Muscle of leg (tissue), 16 donors: ENCODE measurements at places on chromosomes 1 and 21.

- peak; percentile 41 for DNase-seq
Measured at GRCh38 chr1:201307760-201308499, 24.6 kb downstream of the PKP1 start.

GRCh38 chr1:202811296-202812175, 782 bp downstream of the PCAT6 start:
- DNase-seq = peak; percentile 45

DNA sequence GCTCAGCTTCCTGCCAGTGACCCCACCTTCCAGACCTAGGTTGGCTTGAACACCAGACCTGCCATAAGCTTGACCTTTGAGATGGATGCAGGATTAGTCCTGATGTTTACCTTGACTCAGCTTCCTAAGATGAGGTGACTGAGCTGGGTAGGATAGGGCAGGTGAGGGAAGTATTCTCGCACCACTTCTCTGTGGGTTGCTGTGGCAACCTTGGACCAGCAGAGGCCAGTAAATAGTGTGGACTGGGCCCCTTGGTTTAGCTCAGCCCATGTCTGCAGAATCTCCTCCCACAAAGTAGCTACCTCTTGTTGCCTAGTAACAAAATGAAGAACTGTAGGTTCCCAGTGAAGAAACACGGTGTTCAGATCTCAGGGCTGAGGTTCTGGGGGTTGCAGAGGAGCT, 8.4 kb downstream of the RPS6KA1 start:
- DNase-seq = peak; percentile 44

DNA sequence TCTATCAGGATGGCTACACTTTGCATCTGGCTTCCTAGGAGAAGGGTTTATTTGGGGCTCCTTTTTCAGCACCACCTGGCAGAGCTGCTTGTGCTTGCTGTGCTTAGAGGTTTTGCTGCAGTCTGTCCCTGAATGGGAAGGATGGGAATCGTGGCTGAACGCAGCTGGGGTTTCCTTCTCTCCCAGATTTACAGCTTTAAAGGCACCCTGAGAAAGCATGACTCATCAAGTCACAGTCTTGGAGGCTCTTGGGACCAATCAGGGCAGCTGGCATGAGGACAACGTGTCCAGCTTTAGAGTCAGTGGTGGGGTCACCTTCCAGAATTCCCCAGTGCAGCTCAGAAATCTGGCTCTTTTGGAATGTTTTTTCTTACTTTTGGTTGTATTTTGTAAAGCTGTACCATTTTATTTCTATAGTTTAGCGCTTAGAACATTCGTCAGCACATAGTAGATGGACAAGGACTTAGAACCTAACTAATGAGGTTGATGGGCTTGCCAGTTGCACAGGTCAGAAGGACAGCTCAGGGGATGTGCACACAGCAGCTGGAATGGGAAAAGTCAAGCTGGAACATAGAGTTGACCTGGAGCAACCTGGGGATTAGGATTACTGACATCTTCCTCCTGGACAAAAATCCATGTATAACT, 222.6 kb downstream of the PRDM2 start:
- peak; percentile 33 for DNase-seq

- DNase-seq = no peak
Measured at GRCh38 chr21:39958731-39959130, 91.5 kb downstream of the PCP4 start.

DNA sequence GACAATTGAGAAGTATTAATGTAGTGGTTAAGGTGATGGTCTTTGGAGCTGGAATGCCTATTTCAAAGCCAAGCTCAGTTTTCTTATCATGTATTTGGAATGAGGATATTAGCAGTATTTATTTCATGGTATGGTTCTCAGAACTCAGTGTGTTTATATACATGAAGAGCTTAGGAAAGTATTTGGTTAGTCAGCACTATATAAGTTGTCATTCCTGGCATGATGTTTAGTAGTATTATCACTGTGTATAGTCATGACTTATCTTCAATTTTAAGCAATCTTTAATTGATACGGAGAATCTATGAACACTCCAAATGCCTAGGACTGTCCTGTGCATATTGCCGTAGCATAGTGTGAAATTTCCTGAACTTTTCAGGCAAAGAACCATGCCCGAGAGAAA, 501.9 kb upstream of the USP24 start:
- no peak for DNase-seq

GRCh38 chr1:22313321-22313720, 138.3 kb upstream of the ZBTB40 start:
- no peak for DNase-seq

DNA sequence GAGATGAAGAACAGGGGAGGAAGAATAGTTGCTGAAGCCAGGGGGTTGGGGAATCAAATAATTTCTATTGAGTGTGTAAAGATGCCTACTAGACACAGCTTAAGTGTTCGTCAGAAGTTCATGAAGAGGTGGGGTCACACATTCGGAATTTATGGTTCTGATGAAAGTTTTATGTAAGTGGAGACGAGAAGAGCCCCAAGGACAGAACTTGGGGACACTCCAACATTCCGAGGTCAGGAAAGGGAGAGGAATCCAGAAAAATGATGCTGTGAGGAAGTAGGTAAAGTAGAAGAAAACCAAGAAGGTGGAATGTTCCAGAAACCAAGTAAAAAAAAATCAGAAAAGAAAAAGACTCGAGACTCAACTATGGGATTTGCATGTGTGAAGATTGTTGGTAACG, 272.5 kb downstream of the SIPA1L2 start:
- no peak for DNase-seq

DNA sequence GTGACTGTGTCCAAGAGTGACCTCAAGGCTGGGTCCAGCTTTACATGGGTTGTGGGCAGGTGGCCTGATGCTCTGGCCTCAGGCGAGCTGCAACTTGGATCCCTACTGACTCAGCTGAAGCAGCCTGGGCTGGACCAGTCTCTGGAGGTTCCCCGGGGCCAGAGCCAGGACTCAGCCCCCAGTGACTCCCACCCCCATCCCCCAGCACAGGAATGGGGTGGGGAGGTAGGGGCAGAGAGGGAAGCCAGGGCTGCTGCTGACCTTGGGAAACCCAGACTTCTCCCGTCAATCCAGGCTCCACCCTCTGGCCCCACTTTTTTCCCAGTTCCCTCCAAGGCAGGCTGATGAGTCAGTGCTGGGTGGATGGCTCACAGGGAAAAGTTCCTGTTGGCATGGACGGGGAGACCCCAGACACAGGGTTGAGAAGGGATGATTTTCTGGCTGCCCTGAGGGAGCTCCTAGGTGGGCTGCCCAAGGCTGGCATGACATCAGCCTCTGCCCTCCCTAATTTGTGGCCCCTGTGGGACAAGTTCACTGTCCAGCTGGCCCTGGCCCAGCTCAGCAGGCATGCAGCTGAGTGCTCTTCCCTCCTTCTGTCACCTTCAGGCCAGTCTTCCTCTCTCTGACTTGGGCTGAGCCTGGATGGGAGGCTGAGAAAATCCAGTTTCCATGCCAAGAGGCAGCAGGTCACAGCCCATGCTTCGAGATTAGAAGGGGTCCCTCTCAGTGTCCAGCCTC, 2.2 kb downstream of the ZC3H12A start:
- DNase-seq = peak; percentile 43

DNA sequence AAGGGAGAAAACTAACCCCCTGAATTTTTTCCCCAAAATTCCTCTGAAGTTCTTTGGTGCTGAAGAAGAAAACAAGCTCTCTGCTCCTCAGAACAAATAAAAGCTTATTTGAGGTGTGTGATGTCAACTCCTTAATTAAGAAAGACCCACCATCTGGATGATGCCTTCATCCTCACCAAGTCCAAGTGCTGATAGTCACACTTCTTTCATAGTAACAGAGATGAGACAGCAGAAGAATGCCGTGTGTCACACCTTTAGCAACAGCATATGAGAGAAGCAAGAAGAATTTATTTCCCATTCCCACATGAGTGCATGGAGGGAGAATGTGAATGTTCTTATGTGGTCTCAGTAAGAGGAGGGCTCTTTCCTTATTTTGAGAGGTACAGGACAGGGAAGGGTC, 91.2 kb downstream of the TGFB2 start:
- DNase-seq = no peak

DNA sequence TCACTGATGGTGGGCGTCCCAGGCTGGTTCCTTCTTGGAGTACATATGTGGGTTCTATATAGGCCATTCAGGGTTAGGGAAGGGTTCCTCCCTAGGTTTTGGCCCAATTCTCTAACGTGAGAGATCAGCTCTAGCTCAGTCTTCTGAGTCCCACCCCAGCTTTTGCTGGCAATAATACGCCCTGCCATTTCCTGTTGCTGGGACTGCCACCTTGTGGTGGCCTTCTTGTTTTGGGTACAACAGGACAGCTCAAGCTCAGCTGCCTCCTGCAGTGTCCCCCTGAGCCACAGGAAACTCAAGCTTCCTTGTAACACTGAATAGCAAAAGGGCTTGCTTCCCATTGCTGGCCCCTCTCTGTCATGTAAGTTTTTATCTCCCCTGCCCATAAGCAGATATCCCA, 77.8 kb downstream of the BACH1 start:
- DNase-seq = peak; percentile 23

DNA sequence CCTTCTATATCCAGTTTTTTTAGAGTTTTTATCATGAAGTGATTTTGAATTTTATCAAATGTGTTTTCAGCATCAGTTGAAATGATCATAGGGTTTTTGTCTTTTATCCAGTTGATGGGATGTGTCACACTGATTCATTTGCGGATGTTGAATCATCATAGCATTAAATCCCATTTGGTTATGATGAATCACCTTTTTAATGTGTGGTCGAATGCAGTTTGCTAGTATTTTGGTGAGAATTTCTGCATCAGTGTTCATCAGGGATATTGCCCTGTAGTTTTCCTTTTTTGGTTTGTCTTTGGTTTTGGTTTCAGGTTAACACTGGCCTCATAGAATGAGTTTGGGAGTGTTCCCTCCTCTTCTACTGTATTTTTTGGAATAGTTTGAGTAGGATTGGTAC, 80.3 kb downstream of the DIRAS3 start:
- no peak for DNase-seq

- DNase-seq = no peak
Measured at GRCh38 chr1:202812176-202813026, 1.6 kb downstream of the PCAT6 start.

DNA sequence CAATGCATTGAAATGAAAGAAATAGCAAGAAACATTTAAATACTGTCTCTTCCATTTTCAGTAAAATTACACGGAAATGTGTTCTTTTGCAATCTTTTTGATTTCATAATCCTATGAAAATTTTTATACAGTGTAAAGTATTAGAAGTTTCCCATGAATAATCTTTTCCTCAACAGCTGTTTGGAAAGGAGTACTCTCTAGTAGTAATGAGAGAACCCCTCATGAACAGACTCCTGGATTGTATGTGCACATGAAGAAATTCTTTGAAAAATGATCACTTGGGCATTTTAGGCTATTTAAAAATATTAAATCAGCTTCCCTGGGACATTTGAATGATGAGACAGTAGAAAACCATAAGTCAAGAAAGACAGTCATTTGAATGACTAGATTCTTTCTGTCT, 64.4 kb downstream of the LHX9 start:
- DNase-seq = peak; percentile 69

GRCh38 chr1:45329445-45329844, 2.8 kb downstream of the HPDL start:
- DNase-seq = no peak

DNA sequence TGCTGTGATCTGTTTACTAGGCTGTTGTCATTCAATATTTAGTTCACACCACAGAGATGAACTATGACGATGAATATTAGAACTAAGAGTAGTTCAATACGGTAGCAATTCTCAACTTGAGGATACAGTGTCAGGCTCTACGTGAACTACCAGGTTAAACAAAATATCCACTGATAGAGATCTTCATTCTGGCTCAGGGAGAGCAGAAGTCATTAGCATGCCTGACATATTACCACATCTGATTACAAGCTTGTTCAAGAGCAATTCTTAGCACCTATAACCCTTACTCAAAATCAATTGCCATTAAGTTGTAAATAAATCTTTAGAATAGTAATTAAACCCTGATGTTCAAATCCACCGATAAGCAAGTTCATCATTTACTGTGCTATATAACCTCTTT, 207.2 kb downstream of the CHRM3 start:
- DNase-seq = no peak

- DNase-seq = no peak
Measured at GRCh38 chr1:2452932-2453315, 23.2 kb upstream of the PLCH2 start.

GRCh38 chr21:34726627-34727337, 58.0 kb downstream of the CLIC6 start:
- no peak for DNase-seq

GRCh38 chr1:35692317-35692716, 26.4 kb downstream of the C1orf216 start:
- DNase-seq = no peak

DNA sequence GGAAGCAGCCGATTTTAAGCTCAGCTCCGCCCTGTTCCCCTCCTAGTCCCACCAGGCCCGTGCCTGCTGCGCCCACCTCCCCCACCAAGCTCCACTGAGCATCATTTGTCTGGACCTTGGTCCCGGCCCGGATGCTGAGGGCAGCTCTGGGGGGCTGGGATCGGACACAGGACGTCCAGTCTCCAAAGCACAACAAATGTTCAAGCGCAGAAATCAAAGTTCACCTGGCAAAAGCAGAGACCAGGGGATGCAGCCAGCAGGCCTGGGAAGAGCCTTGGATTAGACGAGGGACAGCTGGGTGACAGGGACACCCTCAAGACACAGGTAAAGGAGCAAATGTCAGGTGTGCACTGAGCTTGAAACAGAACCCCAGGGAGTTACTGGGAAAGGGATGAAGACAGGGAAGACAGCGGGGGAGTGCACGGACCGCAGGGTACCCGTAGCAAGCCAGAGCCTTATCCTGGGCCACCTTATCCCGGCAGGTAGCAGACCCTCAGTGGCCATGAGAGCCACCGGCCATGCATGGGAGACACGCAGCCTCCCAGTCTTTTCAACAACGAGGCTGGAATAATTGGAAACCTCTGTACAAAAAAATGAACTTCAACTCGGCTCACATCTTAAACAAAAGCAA, 22.2 kb upstream of the TMEM52 start:
- no peak for DNase-seq

GRCh38 chr1:22196641-22197040, 53.7 kb upstream of the WNT4 start:
- DNase-seq = no peak

GRCh38 chr21:45415943-45416611, 11.1 kb downstream of the COL18A1 start:
- DNase-seq = no peak

- no peak for DNase-seq
Measured at GRCh38 chr1:12159816-12160215, 7.0 kb upstream of the TNFRSF1B start.

GRCh38 chr1:145871994-145872924, 13.4 kb upstream of the PIAS3 start:
- DNase-seq = peak; percentile 75

DNA sequence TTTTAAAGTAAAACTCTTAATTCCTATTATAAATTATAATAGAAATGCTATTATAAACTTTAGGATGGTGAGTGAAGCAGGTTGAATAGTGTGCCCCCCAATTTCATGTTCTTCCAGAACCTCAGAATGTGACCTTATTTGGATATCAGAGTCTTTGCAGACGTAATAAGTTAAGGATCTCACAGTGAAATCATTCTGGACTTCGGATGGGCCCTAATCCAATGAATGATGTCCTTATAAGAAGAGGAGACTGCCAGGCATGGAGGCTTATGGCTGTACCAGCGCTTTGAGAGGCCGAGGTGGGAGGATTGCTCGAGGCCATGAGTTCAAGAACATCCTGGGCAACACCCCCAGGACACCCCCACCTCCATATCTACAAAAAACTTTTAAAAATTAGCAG, 9.4 kb upstream of the MT1HL1 start:
- no peak for DNase-seq
